ENCODE measurements at places on chromosomes 4 and X. TPM values are rescaled to one million over a fixed set of nuclear protein-coding genes. Genes with fewer than 3 reads are reported as not detected.

- no peak for DNase-seq
Measured at GRCh38 chr4:81084029-81084428, 53.5 kb downstream of the BMP3 start.

DNA sequence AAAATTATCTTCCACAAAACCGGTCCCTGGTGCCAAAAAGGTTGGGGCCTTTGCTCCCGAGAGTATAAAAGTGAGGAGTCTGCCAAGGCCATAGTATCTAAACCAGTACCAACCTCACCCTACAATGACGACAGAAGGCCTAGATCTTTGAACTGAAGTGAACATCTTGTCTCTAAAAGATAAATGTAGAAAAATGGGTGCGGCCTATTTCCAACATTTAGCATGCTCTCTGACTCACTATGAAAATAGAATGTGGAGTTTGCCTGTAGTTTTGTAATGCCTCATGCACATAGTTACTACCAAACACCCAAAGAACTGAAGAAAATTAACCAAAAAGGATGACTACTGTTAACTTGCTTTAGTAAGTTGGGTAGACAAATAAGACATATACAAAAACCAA is 218.4 kb downstream of the SLITRK2 start:
- no peak for DNase-seq

DNA sequence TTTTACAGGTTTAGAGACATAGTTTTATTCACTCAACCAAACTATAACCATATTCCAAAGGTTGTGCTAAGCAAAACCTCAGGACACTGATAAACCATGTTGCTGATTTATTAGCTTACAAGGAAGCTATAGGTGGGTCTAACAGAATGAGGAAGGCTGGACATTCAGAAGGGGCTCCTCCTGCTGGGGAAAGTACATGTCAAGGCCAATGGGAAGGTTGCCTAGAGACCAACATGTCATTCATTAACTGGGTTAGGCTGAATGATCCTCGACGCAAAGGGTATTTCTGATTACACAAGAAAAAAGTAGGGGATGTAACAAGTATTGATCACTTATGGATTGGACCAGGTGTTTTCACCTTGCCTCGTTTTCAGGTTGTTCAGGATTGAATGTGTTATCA is 30.3 kb downstream of the SLC10A6 start:
- DNase-seq, result no peak

Gene AKAP14
- not detected for total RNA-seq

DNA sequence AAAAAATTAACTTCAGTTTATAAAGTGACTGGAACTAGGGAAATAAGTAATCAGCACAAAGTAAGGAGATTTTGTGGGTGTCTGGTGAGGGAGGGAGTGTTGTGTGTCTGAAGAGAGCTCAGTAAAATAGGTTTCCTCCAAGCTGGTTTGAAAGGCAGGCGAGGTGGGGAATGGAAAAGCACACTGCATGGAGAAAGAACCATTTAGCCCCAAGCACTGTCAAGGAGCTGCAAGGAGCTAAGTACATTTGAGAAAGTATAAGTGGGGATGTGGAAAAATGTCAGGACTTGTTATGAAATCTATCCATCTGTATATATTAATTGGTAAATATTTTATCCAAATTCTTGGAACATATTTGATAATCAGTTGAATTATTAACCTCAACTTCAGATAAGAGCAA is 956 bp downstream of the C4orf51 start:
- DNase-seq, result no peak

DNA sequence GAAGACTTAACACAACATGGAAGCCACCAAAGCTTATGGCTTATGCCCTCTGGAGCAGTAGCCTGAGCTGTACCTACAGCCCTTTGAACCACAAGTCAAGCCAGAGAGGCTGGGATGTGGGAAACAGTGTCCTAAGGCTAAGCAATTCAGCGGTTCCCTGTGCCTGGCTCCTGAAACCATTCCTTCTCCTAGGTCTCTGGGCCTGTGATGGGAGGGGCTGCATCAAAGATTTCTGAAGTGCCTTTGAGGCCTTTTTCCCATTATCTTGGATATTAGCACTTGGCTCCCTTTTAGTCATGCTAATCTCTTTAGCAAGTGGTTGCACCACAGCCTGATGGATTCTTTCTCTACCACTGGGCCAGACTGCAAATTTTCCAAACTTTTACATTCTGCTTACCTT is 140.5 kb upstream of the NUDT10 start:
- DNase-seq, result no peak

Gene GPR78
- not detected for total RNA-seq

Gene TIGD4
- total RNA-seq, result 0.04 TPM

DNA sequence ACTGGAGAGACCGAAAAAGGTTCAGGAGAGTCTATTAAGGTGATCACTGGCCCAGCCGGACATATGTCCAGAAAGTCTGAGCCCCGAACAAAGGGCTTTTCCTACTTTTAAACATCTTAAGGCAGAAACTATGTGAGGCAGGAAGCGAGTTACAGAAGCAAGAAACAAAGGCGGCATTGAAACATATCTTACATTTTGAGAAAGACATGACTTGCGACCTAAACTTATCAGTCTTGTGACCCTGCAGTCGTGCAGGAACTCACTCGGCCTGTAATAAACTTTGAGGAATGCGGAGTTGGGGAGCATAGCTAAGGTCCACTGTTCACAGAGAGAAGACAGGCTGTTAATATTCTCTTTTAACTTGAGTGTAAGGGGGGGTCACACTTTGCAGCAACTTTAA is 158.7 kb downstream of the TBX22 start:
- no peak for DNase-seq

- DNase-seq, result no peak
Measured at GRCh38 chr4:183909801-183910200, 4.7 kb downstream of the STOX2 start.

GRCh38 chr4:39390603-39391002 is 16.1 kb upstream of the KLB start:
- DNase-seq, result no peak

- DNase-seq, result no peak
Measured at GRCh38 chr4:47413521-47413920, 50.0 kb downstream of the COMMD8 start.

Gene VEGFC
- total RNA-seq, result 18.9 TPM

DNA sequence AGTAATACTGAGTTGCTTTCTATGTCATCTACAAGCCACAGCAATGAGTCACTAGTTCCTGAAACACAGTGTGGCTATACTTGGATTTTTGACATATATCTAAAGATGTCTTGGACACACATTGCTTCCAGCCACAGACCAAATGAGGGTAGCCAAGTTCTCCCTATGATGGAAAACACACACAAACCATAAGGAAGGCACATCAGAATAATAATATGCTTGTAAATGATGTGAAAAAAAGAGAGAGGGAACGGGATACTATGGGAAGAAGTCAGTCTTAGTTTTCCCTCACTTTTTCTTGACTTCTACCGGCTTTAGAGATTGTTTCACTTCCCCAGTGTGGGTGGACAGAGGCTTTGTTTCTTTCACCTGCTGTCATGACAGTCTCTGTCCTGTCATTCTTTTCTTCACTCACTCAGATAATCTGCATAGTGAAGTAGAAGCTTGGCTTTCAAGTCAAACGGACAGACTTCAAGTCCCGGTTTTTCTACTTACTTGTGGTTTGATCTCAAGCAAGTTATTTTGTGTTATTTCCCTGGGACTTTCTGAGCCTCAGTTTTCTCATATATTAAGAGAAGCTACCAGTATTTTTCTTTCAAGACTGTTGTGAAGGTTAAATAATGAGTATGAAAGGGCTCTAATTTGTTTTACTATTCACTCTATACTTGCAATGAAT is 34.7 kb downstream of the P2RY10 start:
- no peak for DNase-seq

GRCh38 chr4:169071747-169072146 is 61.7 kb upstream of the CBR4 start:
- DNase-seq, result no peak

GRCh38 chrX:66015152-66015831 is 24.6 kb downstream of the VSIG4 start:
- no peak for DNase-seq

Gene HPSE
- 30.7 TPM for total RNA-seq

Data from pulmonary artery endothelial cell (primary cell).